NCI-H2227 treated with DMSO at 0.1 percent for 48 hours (cell line): ENCODE measurements at places on chromosomes 7 and 10.

GRCh38 chr7:95802270-95802669 is 29.9 kb downstream of the DYNC1I1 start:
- no peak for DNase-seq

- peak; percentile 98 for DNase-seq
Observed at GRCh38 chr7:5472432-5473315, 49.0 kb upstream of the TNRC18 start.

DNA sequence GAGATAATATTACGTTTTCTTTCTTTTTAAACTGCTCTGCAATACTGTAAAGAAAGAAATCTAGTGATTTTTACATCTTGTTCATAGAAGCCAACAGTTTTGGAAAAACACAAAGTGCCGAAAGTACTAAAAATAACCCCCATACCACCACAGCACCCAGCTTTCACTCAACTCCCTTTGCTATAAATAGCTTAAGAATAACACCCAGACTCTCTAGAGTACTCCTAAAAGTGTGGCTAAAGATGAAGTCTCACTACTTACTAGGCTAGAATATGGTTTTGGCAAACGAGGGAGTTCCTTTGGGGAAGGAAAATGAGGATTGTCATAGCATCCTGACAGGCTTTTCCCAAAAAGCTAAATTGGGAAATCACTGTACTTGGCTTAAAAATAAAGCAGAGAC is 151.8 kb upstream of the ANK3 start:
- no peak for DNase-seq

- no peak for DNase-seq
Observed at GRCh38 chr7:42219447-42219846, 17.6 kb downstream of the GLI3 start.

DNA sequence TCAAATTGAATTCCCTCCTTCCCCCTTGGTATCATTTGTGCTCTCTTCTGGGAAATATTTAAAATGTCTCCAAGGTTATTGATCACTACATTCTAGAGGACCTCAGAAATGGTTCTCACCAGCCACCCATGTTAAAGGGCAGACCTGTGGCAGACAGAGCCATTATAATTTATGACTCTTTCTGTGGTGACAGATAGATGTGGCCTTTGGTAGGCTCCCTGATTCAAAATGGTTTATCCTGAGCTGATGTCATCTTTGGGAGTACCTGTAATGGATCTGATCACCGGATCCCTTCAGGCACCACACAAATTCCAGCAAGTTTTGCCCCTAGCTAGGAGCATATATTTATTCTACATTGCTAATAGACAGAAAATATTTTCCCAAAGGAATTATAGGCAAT is 267.5 kb downstream of the SDK1 start:
- no peak for DNase-seq

GRCh38 chr7:28115261-28115660 is 65.3 kb downstream of the JAZF1 start:
- DNase-seq = no peak

GRCh38 chr10:67763499-67764011 is 67.6 kb upstream of the CTNNA3 start:
- DNase-seq = peak; percentile 78
